ENCODE measurements at places on chromosomes 12 and 14. TPM values are rescaled to one million over a fixed set of nuclear protein-coding genes. Genes with fewer than 3 reads are reported as not detected.

DCD gene
- total RNA-seq, result not detected

BLOC1S1 gene
- 158 TPM for total RNA-seq

LMNTD1 gene
- total RNA-seq, result 4.3 TPM

BEST3 gene
- total RNA-seq, result under 0.01 TPM

LRRC10 gene
- total RNA-seq, result not detected

PRH2 gene
- 0.28 TPM for total RNA-seq

SIX1 gene
- total RNA-seq, result 8.6 TPM

TMEM132C gene
- not detected for total RNA-seq

GSC gene
- not detected for total RNA-seq

DPF3 gene
- total RNA-seq, result 32.8 TPM

SLC38A4 gene
- total RNA-seq, result 2.3 TPM

MFAP5 gene
- 0.90 TPM for total RNA-seq

DNA sequence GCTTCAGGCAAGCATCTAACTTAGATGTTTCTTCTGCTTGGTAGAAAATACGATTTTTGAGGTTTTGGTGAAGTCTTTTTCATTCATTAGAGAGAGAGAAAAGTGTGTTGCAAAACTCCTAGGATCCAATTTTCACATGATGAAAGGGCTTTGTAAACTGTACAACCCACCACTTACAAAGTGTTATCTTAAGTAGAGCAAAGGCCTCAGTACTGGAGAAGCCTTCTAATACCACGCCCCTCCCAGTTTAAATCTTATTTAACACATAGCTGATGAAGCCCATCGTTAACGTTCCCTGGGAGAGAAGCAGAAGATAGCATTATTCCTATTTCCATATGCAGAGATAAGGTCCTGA, 869 bp downstream of the APOLD1 start:
- no peak for DNase-seq

DNA sequence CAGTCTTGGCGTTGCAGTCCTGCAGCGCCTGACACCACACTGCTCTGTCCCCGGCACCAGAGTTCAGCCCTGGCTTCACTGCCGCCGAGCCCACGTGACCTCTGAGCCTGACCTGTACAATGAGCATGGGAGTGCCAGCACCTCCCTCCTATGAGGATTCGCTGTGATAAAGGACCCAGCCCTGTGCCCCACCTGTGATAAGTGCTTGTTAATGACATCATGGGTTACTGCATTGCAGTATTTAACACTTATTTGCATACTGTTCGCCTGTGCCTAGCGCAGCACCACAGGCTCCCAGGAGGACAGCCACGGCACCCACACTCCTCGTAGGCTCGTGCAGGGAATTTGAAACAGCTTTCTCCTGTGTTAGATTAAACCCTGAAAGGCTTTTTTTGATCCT, 118.2 kb upstream of the GSC start:
- no peak for DNase-seq

DNA sequence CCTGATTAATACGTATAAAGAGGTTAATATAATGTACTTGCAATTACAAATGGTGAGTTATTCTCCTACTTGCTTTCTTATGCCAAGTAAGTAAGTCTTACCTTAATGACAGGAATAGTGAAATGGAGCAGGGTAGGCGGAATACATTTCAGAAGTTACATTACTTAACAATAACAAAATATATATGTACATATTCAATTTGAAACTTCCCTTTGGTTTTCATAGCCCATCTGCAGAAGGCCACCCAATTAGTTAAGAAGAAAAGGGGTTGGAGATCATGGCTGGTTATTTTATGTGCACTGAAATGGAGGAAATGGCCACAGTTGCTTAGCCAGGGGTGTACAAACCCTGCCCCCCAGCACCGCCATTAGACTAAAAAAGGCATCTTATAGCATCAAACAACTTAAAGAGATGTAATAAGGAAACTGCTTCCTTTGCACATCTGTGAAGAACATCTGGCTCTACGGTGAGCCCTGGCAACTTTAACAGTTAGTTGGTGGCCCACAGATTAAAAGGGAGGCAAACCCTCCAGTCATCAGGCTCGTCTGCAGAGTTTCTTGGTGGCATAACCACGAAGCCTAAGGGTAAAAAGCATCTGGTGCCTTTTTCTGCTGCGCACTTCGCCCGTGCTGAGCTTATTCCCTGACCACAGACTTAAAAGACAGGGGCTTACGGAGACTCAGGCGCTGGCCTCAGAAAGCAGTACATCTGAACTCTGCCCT, 38.8 kb upstream of the DACT1 start:
- no peak for DNase-seq

- DNase-seq, result no peak
Measured at GRCh38 chr12:52715416-52715815, 12.1 kb upstream of the KRT77 start.

DNA sequence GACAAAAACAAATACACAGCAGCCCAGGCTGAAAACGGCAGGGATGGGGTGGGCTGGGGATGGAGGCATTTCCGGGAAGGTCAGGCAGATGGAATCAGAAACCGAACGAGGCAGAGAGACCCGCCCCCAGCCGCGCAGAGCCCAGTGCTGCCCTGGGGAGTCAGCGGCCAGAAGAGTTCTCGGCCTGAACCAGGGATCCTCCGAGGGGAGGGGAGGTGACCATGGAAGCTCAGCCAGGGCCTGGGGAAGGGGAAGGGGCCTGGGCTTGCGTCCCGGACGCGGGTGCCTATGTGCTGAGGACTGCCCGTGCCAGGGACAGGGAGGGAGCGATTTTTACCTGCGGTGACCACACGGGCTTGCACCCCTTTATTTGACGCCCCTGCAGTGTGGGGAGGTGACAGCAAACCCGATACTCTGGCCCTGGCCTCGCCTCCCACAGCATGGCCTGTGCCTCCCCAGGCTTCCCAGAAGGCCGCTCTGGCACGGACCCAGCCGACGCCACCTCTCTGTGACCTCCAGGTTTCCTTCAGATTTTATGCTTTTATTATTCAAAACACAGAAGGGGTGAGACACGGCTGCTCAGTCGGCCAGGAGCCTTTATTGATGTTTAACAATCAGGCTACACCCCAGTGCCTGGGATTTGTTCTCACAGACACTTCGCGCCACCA, 7.7 kb downstream of the LRCOL1 start:
- DNase-seq, result no peak

DNA sequence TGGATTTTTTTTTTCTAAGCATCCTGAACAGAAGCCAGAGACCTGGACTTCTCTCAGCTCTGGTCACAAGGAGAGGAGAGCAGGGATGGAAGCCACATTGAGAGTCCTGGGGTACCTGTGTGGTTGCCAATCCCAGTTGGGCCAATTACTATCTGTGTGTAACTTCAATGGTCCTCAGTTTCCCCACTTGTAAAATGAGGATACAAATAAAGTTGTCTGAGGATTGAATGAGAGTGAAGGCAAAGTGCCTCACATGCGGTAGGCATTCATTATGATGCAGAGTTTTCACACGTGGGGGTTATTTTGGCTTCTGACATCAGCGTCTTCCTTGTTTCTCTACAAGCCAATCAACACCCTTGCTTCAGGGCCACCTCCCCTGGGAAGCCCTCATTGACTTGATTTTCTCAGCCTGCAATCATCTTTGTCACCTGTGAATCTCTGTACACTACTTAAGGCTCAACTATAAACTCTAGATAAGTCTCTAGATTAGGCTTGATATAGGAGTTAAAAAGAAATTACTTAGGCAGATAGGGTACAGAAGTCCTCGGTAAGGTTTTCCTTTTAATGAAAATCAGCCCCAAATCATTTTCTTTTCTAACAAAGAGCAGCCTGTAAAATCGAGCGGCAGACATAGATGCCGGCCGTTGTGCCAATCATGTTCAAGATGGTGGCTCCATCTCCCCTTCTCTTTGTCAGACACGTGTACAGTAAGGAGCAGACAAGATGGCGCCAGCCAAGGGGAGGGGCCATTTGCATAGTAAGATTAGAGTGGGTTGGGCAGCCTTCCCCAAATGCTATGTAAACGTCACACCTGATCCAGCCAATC, 37.8 kb upstream of the FICD start:
- DNase-seq, result no peak

- DNase-seq, result no peak
Measured at GRCh38 chr12:130739571-130739970, 23.5 kb upstream of the RIMBP2 start.

- no peak for DNase-seq
Measured at GRCh38 chr14:54786838-54787237, 115.8 kb downstream of the GCH1 start.

DNA sequence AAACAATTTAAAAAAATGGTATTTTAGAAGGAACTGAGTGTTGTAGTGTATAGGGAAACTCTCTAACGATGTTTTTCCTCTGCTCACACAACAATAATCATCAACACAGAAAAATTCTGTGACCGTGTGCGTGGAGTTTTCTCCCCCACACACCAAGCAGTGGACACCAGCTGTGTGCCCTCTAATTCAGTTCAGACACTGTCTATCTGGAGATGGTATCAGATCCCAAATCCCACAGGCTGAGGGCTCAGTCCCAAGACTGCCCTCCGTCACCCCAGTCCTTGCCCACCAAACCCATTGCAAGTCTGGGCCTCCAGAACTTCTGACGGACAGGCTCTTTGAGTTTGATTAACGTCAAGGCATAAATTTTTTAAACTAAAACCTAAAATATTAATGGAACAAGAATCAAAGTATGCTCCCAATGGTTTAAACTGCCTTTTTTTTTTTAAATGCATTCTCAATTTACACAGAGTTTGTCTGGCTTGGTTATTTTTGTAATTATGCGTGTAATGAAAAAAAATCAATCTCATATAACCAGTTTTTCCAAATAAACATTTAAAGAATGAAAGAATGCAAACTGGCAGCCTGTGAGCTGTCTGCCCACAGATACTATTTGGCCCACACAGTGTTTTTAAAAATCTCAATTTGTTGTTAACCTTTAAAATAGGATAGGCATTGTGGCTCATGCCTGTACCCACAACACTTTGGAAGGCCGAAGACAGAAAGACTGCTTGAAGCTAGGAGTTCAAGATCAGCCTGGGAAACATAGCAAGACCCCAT, 19.2 kb downstream of the BLTP3B start:
- DNase-seq, result no peak

- peak; percentile 35 for DNase-seq
Measured at GRCh38 chr12:124792961-124793441, 70.7 kb downstream of the SCARB1 start.

- DNase-seq, result no peak
Measured at GRCh38 chr12:48933664-48934311, 8.5 kb upstream of the FKBP11 start.

DNA sequence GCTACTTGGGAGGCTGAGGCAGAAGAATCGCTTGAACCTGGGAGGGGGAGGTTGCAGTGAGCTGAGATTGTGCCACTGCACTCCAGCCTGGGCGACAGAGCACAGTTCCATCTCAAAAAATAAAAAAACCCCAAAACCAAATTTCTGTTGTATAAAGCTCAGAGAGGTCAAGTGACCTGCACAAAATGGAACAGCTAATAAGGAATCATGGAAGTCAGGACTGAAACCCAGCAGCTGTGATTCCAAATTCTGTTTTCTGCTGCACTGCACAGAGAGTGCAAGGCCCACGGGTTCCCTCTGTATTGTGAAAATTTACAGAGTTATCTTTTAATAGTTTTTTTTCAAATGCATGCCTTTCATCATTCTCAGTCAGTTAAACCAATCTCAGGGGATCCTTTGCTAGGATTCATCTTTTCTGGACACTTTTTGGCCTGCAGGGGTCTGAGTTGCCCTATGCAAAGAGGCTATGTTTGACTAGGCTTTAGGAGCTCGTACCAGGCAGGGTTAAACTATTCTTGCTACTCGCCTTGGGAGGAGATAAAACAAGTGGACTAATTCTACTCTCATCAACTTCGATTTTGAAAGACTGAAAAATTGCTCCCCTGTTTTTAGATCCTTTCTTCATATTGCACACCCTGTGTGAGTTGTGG, 26.1 kb upstream of the AACS start:
- no peak for DNase-seq

GRCh38 chr12:88960213-88960878, 380.1 kb upstream of the KITLG start:
- DNase-seq, result peak; percentile 49

DNA sequence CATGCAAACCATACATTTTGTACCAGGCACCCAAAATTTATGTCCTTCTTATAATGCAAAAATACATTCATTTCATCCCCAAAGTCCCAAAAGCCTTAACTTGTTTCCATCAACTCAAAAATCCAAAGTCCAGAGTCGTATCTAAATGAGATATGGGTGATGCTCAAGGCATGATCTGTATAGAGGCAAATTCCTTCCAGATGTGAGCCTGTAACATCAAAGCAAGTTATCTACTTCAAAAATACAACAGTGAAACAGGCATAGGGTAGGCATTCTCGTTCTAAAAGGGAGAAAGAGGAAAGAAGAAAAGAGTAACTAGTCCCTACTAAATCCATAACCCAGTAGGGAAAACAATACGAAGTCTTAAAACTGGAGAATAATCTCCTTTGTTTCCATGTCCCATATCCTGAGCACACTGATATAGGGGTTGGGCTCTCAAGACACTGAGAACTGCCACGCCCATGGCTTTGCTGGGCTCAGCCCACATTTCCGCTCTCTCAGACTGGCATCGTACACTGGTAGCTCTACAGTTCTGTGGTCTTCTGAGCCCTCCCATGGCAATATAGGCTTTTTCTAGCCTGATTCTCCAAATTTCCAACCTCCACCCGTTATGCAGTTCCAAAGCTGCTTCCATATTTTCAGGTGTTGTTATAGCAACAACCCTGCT, 232.8 kb downstream of the TMTC2 start:
- DNase-seq, result no peak

- no peak for DNase-seq
Measured at GRCh38 chr12:90250766-90251165, 542.1 kb upstream of the ATP2B1 start.

GRCh38 chr12:98743362-98743953, 98.4 kb downstream of the APAF1 start:
- peak; percentile 22 for DNase-seq

DNA sequence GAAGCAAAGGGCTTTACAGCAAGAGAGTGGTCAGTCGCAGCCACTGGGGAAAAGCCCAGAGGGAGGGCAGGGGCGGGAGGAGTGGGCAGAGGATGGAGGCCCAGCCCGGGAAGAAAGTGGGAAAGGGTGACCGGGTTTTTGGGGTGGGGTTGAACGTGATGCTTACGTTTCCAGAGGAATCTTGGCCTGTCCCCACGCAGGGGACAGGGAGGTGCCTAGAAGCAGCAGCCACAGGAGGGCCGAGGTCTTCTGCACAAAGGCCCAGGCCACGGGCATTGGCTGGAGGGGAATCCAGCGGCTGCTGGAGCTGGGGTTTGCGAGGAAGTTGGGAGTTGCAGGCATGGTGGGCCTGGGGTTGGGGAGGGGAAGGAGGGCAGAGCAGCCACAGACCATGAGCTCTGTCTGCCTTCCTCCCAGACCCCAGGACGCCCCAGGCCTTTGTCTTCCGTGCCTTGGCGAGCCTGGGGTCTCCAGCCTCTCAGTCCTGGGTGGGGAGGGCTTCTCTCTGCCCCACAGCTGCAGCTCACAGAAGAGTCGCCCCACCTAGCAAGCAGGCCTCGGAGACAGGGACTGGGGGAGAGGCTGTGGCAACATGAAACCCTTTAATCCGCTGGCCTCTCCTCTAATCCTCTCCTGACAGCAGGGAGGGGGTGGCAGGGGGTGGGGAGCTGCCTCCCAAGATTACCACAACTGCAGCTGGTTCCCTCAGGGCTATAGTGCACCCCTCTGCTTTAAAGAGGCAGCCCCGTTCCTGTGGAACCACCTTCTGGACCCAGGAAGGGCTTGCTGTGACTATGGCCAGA, at the start of gene CACNA2D4:
TSS of gene CACNA2D4 (minus strand) at position 572 of the 803 bp plus-strand sequence. CDS start at position 393, 179 bp downstream.
- DNase-seq, result no peak

GRCh38 chr12:12912711-12913110, 21.3 kb downstream of the GPRC5A start:
- DNase-seq, result no peak

All from IMR-90 (cell line).